ENCODE measurements at places on chromosomes 3 and 15. TPM values are rescaled to one million over a fixed set of nuclear protein-coding genes. Genes with fewer than 3 reads are reported as not detected.

- no peak for DNase-seq
Measured at GRCh38 chr3:31925271-31925630, 55.8 kb downstream of the OSBPL10 start.

DNA sequence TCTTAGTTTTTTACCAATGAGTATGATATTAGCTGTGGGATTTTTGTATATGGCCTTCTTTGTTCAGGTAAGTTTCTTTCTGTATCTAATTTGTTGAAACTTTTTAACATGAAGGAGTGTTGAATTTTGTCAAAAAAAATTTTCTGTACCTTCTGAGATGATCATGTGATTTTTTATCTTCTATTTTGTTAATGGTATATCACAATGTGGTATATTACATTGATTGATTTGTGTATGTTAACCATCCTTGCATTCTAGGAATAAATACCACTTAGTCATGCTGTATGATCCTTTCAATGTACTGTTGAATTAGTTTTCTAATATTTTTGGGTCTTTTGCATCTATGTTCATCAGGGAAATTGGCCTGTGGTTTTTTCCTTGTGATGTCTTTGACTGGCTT is 92.5 kb upstream of the MNS1 start:
- no peak for DNase-seq

DNA sequence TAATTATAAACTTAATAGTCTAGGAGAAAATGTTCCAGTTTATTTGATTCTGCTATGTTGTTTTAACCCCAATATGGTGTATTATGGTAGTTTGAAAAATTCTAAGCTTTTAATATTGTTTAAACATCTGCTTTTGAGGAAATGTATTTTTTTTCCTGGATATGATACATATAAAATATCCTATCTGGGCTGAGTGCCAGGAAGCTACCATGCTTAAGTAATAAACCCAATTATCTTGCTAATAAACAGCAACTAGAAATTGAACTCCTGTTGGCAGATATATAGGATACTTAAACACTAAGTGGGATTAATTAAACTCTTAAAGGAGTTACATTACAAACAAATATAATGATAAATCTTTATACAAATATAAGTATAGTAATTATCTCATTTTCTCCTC is 293.7 kb upstream of the GRM7 start:
- DNase-seq: no peak

DNA sequence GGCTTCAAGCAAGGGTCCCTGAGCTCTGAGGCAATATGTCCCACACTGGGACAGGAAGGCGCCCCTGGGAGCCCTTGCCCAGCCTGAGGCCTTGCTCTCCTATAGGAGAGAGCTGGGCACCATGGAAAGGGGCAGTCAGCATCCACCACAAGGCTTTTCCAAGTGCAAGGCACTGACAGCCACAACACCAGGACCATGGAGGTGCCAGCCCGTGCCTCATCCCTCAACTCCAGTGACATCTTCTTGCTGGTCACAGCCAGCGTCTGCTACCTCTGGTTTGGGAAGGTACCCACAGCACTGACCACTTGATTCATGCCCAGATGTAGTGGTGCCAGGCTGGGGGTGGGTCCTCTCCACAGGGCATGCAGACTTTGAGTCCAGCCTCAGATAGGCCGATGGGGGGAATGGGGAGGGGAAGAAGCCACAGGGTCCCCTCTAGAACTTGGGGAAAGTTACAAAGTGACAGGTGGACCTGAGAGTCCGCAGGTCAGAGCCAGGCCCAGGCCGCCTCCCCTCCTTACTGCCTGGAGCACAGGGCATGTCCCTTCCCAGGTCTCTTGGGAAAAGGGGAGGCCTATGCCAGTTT is 11.8 kb downstream of the VILL start:
- peak; percentile 14 for DNase-seq

- DNase-seq: no peak
Measured at GRCh38 chr3:69160525-69160924, 38.1 kb upstream of the LMOD3 start.

GRCh38 chr15:57770495-57770894 is 64.0 kb downstream of the POLR2M start:
- no peak for DNase-seq

GRCh38 chr3:86029590-86029989 is 961.4 kb downstream of the VGLL3 start:
- no peak for DNase-seq

- DNase-seq: no peak
Measured at GRCh38 chr15:99122831-99123712, 18.2 kb downstream of the SYNM start.

GRCh38 chr3:13078163-13078905 is 5.1 kb upstream of the IQSEC1 start:
- DNase-seq: no peak

GRCh38 chr3:193701953-193702635 is 109.1 kb downstream of the OPA1 start:
- no peak for DNase-seq

- DNase-seq: no peak
Measured at GRCh38 chr3:15326673-15327072, 5.7 kb downstream of the SH3BP5 start.

SPSB4 gene
- total RNA-seq: 0.18 TPM

TGM5 gene
- not detected for total RNA-seq

CADM2 gene
- 4.3 TPM for total RNA-seq

GPR27 gene
- 3.5 TPM for total RNA-seq

TGFBR2 gene
- total RNA-seq: 208 TPM

Data from adrenal gland (tissue), 19 donors.